ENCODE measurements at places on chromosomes 7 and 10. TPM values are rescaled to one million over a fixed set of nuclear protein-coding genes. Genes with fewer than 3 reads are reported as not detected.

The C10orf67 gene
- 0.11 TPM for total RNA-seq

The FAM25A gene
- total RNA-seq: not detected

The ERVW-1 gene
- not detected for total RNA-seq

The PCLO gene
- total RNA-seq: 4.9 TPM

The CNOT4 gene
- 6.6 TPM for total RNA-seq

The CPA4 gene
- 8.2 TPM for total RNA-seq
